RWPE2 (cell line): ENCODE measurements at places on chromosomes 1 and 21.
A peak's percentile ranks its signal among the peaks of the same experiment; 100 is the strongest.

DNA sequence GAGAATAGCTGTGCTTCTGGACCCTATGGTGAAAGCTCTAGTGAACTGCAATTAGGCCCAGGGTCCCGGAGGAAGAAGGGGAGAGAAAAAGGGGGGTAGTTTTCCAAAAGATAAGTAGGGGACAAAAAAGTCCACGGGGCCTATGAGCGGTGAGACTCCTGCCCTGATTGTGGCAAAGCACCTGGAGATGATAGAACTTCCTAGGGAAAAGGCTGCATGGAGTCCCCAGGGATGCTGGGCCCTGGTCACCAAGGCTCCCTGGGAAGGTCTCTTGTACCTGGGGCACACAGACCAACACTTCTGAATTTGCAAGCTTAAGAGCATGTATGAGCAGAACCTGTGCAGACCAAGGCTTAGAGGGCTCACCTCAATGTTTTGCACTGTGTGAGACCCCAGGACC is 5.4 kb upstream of the SHISA4 start:
- no peak for DNase-seq

GRCh38 chr1:210446479-210446878 is 117.8 kb downstream of the HHAT start:
- no peak for DNase-seq

- no peak for DNase-seq
Observed at GRCh38 chr21:37547615-37548200, 181.1 kb downstream of the DYRK1A start.

GRCh38 chr21:33392284-33392985 is 10.8 kb upstream of the IFNGR2 start:
- no peak for DNase-seq

DNA sequence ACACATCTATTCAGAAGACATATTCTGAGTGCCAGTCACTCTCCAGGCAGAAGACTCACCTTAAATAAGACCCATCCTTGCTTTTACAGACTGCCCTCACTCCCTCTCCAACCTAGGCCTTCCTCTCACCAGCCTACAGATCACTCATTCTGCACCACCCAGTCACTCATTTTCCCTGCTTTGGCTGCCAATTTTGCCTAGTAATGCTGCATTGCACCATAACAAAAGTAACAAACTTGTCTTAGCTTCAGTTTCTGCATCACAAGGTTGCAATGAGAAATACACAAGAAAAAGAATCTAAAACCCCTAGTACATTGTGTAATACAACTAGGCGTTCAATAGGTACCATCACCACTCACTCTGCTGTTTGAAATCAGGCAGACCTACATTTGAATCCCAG is 292.4 kb downstream of the PLPP3 start:
- no peak for DNase-seq

GRCh38 chr21:16678429-16679160 is 834.2 kb upstream of the CXADR start:
- no peak for DNase-seq

DNA sequence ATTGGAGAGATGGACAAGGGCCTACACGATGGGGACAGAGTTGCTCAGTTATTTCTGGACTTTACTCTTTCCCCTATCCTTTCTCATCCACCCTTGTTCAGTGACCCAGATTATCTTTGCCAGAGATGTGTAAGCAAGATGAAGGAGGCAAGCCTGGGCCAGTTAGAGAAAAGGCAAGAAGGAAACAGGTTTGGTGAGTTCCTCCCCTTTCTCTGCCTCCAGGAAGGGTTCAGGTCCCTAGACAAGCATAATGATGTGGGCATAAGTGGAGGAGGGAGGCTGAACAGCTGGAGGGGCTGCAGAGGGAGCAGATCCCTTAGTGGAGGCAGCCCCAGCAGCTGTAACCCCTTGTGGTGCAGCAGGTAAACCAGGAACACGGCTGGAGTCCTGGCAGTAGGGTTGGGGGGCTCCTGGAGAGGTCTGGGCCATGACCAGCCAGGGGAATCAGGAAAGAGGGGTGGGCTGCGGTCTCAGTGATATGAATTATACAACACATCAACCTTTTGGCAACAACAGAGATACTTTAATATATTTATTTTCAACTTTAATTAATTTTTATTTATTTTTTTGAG is 9.2 kb upstream of the CDC42 start:
- DNase-seq, result no peak

- peak; percentile 58 for DNase-seq
Observed at GRCh38 chr21:46213620-46214286, 14.8 kb downstream of the LSS start.

DNA sequence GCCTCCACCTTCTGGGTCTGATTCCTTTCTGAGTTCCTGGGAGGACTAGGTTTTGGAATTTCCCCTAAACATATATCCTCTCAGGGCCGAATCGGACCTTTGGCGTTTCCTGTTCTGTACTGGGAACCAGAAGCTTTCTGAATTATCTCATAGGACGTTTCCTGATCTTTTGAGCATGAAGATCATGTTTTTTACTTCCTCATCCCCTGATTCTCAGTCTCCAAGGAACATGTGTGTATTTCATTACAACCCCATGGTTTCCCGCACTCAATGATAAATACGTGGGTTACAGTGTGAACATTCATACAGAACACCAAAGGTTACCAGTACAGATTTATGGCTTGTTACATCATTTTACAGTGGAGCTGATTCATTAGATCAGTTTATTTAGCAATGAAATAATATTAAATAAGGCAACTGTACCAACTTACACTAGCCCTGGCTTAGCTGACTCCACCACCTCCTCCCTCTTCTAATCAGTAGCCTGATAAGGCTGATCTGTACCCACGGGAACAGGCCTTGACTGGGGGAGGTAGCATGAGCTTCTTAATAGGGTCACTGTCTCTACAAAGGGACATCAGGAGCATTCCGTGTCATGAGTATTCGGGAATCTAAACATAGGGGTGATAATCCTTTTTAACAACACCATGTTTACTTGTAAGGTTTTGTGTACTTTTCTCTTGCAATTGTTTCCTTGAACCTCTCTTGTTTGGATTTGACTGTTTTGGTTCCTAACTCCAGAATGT is 57.8 kb upstream of the ERRFI1 start:
- no peak for DNase-seq

DNA sequence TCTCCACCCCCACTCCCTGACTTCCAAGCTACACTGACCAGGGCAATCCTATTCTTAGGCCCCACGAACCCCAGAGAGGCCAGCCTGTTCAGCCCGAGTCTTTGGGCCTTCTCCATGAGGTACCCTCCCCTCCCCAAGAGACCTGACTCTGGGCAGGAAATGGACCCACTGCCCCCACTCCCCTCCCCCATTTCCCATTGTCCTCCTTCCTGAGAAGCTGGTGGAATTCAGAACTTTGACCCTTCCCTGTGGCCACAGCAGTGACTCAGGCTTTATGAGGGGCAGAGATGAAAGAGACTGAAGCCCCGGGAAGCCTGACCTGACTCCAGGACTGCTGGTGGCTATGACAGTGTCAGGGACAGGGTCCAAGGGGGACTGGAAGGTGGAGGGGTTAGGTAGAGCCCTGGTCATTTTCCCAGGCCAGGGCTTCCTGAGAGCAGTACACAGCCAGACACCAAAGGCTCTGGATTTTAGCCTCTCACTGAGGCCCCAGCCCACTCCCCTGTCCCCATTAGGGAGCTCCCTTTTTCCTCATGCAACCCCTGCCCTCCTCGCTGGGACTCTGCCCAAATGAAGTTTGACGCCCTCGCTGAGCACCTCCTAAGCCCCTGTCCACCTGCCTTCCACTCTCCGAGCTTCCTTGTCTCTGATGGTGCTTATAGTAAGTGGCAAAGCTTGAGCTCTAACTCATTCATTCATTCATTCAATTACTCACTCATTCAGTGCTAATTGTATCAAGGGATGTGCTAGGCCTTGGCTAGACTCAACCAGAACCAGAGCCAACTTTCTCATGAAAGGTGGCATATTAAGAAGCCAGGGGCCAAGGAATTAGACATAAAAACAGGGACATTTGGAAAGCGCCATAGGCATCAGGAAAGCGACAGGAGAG is 3.0 kb downstream of the CRYBG2 start:
- no peak for DNase-seq

DNA sequence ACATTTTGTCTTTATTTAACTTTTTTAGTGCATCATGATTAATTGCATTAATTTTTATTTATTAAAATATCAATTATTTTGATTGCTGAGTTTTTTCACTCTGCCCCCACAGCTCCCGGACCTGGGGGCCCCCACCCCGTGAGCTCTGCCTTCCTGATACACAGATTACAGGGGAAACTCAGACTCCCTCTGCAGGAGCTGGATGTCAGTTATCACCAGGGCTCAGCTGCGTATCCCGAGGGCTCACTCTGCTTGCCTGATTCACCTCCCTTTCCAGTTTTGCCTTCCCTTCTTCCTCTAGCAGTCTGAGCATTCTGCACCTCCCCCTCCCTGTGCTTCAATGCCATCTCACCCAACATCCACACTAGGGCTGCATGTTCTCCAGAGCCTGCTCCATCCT is 98.2 kb downstream of the ATP1A1 start:
- no peak for DNase-seq

- no peak for DNase-seq
Observed at GRCh38 chr1:99784809-99785255, 18.4 kb upstream of the FRRS1 start.

DNA sequence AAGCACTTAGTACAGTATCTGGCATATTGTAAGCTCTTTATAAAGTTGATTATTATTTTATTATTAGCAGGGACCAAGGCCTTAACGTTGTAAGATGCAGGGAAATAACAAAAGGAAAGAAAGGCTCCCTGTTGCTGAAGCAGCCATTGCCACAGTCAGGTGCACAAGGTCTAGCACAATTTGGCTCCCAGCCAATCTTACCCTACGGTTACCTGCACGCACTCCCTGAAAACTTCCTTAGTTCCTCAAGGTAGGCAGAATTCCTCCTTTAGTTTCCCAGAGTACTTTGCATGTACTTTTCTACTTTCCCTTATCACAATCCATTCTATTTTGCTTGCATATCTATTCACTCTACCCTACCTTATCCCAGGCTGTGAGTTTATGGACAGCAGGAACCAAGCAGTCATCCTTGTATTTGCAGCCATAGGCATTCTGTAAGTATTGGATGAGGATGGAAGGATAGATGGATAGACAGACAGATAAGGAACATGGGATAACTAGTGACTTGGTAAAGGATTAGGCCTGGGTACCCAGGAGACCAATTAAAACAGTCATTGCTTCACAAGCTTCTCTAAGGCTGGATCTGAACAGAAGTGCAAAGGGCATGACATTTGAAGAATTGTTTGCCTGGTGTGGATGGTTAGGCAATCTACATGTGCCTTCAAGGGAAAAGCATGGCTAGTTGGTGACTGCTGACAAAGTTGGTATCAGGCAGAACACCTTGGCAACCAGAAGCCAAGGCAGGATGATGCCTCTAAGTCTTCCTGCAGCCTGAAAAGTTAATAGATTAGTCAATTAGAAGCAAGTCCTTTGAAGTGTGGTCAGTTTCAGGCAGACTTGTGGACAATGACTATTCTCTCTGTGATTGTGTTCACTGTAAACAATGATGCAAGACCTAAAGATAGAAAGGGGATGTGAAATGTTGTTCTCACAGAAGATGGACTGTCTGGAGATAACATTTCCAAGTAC is 20.8 kb upstream of the JAK1 start:
- DNase-seq, result no peak

DNA sequence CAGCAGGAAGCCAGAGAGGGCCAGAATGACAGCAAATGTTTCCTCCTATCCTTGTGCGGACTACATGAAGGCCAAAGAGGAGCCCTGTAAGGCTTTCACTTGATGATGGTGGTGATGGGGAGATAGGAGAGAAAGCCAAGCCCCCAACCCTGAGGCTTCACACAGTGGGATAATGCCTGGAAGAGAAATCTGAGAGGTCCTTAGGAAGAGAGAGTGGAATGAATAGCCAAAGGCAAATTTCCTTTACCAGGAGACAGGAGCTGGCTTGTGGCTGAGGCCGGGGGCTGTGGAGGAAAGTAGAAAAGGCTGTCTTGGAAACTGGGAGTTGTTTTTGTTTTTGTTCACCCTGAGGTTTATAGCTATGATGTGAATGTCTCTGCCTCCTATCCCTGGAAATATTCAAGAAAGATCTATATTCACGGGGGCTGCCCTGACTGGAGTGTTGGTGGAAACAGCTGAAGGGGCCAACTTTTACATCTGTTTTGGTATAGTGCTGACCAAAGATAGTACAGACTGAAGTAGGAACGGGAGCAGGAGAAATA is 13.0 kb upstream of the RNF19B start:
- DNase-seq, result no peak

- no peak for DNase-seq
Observed at GRCh38 chr1:106907795-106908194, 148.7 kb upstream of the PRMT6 start.

DNA sequence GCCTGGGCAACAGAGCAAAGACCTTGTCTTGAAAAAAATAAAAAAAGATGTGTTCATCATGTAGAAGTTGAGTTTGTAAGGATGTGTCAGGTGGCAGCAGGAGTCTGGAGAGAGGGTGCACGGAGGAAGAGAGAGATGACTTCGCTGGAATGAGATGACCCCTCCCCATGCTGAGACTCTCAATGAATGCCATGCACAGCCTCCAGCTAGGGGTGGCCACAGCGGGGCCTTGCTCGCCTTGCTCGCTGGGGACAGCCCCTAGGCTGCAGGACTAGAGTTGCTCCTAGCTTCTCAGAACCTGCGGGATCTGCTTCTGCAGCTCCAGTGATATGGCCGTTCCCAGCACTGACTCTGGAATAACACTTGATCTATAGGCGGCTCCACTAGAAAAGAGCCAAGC is 6.6 kb upstream of the C2CD2 start:
- no peak for DNase-seq
